ENCODE measurements at places on chromosomes 5 and 9.

- no peak for DNase-seq
Measured at GRCh38 chr9:135184181-135185053, 96.9 kb downstream of the OLFM1 start.

GRCh38 chr9:81540142-81540710, 149.1 kb downstream of the TLE1 start:
- no peak for DNase-seq

DNA sequence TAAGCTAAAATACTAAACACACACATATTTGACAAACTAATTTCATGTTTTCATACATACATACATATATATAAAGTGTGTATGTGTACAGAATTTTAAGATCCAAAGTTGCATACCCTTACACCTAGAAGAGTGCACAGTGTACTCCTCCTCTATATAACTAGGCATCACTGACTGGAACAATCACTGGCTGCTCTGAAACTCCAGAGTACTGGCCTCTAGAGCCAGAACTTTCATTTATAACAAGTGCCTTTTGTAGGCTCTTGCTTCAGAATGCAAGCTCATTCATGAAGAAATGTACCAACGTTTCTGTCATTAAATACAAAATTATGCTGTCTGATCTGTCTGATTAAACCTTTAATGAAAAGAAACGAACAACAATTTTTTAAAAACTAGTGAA, 4.0 kb downstream of the LEAP2 start:
- DNase-seq = no peak

DNA sequence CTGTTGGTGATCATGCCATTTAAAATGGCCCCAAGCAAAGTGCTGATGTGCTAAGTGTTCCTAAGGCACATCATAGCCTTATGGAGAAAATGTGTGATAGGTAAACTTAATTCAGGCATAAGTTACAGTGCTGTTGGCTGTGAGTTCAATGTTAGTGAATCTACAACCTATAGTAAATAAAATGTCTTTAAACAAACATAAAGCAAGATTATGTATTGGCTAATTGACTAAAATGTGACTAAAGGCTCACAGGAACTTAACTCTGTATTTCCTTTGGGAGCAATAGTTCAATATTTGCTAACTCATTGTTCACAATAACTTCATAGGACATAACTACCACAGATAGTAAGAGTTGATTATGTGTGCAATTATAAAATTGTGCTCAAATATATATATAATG, 49.4 kb upstream of the LRRC19 start:
- DNase-seq = no peak

- DNase-seq = no peak
Measured at GRCh38 chr5:458547-459353, 15.8 kb downstream of the EXOC3 start.

GRCh38 chr9:7844242-7844641, 44.7 kb upstream of the DMAC1 start:
- peak; percentile 30 for DNase-seq

GRCh38 chr9:93483497-93483896, 30.1 kb upstream of the FAM120AOS start:
- DNase-seq = no peak

DNA sequence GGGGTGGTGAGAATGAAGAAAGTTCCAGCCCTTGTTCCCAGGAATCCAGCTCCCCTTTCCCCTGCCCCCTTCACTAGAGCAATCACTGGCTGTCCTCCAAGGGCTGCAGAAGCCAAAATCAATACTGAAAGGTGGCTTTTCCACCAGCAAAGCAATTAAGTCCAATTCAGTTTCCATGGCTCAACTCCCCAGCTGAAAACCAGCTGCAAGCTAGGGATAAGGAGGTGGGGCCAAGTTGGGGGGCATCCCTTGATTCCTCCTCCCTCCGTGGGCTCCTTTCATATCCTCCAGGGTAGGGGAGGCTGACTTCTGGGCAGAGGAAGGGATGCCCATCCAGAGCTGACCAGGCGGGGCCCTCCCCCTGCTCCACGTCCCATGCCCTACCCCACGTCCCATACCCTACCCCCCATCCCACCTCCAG, 22.7 kb downstream of the CAMK2A start:
- no peak for DNase-seq

- no peak for DNase-seq
Measured at GRCh38 chr5:109412981-109413402, 3.2 kb upstream of the PJA2 start.

DNA sequence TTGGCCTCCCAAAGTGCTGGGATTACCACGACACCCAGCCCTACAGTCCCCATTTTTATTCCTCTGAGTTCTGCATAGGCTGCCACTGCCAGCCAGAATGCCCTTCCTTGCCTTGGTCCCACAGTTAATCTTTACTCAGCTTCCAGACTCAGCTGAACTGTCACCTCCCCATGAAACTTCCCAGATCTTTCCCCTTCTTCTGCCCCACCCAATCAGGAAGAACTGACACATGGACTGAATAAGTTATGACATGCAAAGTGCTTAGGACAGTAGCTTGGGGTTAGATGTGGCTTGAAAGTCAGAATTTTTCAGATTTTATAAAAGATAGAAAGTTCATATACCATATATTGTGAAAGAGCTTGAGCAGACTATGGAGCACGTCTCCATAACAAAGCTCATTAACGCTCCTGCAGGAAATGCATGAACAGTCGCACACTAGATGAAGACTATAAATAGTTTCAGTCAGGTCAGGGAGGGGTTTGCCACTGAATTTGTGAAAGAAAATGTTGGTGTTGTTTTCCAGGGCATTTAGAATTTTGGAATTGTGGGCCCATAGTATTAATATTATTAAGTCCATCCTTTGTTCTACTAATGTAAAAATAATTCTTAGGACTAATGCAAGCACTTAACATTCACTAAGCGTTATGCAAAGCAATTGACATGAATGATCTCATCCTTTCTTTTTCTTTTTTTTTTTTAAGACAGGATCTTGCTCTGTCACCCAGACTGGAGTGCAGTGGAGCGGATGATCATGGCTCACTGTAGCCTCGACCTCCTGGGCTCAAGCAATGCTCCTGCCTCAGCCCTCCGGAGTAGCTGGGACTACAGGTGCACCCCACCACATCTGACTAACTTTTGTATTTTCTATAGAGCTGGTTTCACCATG, 36.1 kb upstream of the DENND1A start:
- DNase-seq = no peak

GRCh38 chr5:76732405-76733048, 16.6 kb downstream of the F2R start:
- DNase-seq = no peak

DNA sequence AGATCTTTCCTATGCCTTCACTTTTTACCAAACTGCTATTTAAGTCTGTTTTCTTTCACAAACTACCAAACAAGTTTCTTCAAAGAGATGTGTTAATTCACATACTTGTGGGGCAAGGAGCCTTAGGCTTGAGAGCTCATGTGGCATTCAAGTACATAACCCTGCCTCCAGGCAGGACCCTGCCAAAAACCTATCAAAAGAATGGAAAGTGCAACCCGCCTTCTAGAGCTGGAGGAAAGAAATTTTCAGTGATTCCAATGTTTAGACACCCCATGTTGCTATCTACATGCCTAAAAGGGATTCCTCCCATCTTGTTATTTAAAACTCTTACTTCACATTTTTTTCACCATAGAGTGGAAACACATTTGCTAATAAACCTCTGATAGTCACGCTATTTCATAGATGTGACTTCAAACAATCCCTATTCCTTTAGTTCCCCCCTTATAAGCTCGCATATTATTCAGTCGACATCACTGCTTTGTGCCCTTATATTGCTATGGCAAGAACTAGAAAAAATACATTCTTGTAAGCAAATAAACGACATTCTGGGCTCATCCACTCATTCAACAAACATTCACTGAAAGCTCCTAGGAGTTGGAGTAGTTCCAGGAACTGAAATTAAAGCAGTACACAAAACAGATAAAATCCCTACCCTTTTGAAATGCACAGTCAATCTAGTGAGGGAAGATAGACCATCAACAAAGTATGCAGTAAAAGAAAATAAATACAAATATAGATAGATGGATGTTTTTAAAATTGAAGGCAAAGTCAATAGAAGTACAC, 518.1 kb downstream of the ELAVL2 start:
- DNase-seq = no peak

DNA sequence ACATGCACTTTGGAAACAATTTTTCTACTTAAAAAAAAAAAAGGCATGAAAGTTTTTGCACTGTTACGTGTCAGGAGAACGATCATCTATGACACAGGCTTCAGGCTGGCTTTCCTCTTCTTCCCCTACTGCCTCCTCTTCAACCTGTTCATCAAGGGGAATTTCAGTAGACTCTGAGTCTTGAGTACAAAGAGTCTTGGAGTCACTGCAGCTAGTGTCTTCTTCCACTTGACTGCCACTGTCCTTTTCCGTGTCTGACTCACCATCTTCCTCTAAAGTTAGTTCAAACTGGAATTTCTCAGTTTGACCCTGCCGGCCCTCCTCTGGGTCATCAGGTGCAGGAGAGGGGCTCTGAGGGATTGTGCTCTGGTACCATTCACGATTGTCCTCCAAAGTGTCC, 391.7 kb downstream of the RAB3C start:
- DNase-seq = no peak

DNA sequence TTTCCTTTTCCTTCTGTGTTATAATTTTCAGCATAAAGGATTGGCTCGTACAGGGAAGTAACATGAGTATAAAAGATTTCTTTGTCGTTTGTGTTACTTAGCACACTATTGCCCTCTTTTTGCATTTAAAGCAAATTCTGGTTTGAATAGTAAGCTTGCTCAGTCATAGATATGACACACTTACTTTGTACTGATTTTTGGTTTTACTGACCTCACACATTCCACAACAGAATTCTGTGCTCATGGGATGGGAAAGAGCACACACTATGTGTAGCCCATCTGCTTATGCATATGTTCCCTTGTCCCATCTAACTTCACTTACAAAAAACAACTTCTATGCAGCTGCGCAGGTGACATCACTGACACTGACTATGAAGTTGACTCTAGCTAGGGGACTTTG, 111.9 kb upstream of the MTAP start:
- DNase-seq = no peak

GRCh38 chr5:105874316-105874715, 1796.4 kb downstream of the EFNA5 start:
- DNase-seq = no peak

DNA sequence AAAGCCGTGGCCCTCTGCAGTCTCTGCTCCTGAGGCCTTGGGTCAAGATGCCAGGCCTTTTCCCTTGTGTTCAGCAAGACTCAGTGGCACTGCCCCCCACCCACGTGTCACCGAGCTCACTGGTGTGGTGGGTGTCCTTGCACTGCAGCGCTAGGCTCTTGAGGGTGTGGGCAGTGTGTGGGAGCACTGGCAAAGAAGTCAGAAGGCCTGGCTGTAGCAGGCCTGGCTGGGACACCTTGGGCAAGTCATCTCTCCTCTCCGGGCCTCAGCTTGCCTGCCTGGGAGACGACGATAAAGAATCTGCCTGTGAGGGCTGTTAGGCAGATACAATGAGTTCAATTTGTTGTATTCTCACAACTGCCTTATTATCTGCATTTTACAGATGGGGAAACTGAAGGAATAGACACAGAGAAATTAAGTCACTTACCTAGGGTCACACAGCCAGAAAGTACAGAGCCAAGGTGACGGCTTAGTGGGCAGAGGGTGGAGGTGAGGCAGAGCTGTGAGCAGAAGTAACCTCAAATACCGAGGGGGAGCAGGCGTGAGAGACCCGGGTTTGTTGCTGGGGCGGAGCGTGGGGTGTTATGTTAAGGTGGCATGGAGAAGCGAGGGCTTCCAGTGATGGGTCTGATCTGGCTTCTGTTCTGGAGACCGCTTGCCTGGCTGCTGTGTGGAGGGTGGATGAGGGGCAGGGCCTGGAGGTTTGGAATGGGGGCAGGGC, 1.4 kb downstream of the TSPAN17 start:
- no peak for DNase-seq

DNA sequence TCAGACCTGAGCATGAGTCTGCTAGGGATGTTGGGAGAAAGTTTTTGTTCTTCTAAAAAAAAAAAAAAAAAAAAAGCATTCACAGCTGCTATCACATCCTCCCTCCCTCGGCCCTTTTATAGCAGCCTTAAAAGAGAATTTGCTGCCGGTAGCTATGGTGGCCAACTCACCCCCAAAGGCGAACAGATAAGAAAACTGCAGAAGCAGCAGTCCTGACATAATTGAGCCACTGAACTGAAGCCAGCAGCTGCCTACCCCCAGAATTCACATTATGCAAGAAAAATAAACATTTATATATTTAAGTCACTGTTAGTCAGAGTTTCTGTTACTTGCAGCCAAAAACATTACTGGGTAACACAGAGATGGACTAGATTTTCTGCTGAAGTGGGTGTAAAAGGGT, 124.3 kb upstream of the SMARCA2 start:
- DNase-seq = no peak

DNA sequence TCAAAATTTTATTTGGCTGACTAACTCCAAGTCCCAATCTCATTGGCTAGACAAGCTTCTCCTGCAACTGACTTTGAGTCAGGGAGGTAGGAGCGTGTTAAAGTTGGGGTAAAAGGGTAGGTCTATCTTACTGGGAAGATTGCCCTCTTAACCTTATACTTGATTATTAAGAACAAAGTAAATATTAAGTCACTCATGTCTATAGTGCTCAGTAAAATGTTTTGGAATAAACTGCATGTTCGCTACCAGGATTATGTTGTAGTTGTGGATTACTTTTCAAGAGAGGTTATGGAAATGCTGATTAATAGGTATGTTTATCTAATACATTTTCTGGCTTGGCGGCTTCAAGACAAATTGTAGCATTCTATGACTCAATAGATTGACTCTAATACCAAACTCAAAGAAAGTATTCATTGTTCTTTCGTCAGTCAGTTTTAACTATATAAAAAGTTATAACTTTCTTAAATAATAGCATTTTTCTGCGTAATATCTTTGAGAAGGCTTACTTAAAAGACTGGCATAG, 539.1 kb downstream of the PSAT1 start:
- no peak for DNase-seq

- DNase-seq = no peak
Measured at GRCh38 chr5:89036166-89036565, 153.2 kb upstream of the MEF2C start.
